ENCODE measurements at places on chromosomes 16 and 17.

- no peak for DNase-seq
Observed at GRCh38 chr16:85264752-85265151, 152.5 kb upstream of the CIBAR2 start.

- no peak for DNase-seq
Observed at GRCh38 chr17:47687748-47688147, 6.2 kb upstream of the TBKBP1 start.

- no peak for DNase-seq
Observed at GRCh38 chr17:49196520-49196919, 13.9 kb downstream of the GNGT2 start.

GRCh38 chr16:66065925-66066324, 300.6 kb upstream of the CDH5 start:
- DNase-seq: no peak

GRCh38 chr17:9308069-9308468, 267.6 kb downstream of the STX8 start:
- DNase-seq: no peak

DNA sequence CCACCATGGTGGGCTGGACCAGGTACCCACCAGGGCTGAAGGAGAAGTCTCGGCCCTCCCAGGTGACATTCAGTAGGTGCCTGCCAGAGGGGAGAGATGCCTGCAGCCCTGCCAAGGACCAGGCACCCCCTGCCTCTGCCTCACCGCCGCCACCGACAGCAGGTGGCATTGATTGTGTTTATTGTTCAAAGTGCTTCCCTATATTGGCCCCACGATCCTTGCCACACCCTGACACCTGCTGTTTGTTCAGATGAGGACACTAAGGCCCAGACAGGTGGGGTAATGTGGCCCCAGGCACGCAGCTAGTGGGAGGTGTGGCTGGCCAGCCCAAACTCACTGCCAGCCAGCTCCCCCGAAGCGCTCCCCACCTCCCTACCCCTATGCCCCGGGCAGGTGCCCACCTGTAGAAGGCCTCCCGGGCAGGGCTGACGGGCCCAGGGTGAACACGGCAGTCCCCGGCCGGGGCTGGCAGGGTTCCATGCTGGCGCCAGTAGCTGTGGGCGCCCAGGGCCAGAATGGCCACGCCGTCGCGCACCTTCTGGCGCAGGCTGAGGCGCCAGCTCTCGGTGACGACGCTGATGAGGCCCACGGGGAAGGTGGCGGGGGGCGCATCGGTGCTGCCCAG, 8.0 kb downstream of the GRIN2C start:
- no peak for DNase-seq

DNA sequence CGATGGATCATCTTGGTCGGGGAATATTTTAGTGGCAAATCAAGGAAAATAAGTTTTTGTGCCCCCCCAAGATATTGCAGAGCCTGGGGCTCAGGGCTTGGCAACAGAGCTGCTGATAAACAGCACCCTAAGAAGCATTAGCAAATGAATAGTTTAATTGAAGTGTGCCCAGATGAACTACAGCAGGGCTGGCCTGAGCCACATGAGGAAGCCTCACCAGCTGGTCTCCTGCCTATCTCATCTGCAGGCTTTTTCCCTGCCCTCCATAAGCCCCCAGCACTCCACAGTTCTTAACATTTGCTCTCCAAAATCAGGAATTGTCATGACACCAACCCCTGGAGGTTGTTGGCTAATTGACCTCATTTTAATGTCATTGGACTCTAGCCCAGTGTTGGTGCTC, 480.2 kb downstream of the HS3ST3B1 start:
- no peak for DNase-seq

DNA sequence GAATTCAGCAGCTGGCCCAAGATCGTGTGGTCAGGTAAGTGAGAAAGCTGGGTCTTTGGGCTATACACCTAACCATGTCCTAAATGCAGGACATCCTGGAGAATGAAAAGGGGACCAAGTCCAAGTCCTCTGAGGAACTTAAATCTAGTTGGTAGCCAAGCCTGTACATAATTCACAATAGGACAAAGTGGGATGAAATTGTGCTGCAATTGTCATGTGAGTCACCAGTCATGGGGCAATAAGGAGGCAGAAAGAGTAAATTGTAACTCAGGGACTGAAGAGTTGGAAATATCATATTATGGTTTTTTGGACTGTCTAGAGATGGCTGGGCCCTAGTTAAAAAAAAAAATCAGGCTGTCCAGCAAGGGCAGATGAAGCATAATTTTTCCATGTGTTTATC, 202.6 kb downstream of the CYLD start:
- no peak for DNase-seq

DNA sequence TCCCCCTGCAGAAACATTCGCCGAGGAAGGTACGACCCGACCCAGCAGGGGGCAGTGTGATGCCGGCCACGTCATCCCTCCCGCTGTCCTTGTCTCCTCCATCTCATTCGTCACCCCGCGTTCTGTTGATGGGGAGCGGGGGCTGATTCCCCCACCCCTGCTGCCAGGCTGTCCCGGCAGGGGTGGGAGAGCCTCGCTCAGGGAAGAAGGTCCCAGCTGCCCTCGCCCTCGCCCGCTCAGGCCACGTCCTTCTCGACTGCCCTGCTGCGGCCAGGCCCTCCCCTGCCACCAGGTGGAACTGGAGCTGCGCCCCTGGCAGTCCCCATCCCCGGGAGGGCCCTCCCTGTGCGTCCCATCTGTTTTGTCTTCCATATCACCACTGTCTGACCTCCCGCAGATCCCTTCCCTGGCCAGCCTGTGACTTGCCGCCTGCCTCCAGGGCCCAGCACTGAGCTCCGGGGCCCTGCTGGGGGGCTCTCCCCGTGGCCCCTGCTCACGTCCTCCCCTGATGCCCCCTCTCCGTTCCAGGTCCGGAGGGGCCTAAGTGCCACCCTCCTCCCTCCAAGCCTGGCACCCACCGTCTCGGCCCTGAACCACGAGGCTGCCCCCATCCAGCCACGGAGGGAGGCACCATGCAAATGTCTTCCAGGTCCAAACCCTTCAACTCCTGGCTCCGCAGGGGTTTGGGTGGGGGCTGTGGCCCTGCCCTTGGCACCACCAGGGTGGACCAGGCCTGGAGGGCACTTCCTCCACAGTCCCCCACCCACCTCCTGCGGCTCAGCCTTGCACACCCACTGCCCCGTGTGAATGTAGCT, 20.6 kb downstream of the ADAM11 start:
- DNase-seq: peak; percentile 91

DNA sequence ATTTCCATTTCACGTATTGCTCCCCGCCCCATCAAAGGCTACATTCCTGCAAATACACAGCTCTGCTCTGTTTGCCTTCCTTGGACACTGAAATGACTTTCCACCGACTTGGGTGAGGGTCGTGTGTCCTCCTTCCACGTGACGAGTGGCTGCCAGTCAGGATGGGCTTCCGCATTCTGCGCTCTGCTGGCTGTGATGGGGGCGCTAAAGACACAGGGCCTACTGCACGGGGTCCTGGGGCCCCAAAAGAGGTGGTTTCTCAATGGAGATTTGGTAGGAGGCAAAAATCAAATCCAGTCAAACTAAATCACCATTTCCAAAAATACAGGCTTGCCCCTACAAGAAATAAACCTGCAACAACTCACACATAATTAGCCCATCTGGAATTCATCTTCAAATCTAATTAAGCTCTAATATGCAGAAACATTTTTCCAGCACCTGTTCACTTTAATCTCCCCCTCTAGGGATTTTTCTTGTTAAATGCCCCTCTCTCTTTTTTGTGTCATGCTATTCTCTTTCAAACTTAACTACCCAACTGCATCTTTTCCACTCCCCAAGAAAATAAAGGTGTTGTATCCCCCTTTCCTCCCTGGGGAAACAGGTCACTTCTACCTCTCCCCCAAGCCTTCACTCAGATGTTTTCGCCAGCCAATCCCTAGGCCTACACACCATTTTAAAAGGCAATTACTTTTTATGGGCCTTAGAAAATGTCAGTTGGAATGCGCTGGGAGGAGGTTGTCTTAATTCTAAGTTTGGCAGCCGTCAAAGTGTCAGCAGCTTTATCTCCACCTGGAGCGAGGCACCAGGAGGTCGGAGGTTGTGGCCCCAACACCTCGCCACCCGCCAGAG, 21.9 kb upstream of the FAAP100 start:
- DNase-seq: no peak

DNA sequence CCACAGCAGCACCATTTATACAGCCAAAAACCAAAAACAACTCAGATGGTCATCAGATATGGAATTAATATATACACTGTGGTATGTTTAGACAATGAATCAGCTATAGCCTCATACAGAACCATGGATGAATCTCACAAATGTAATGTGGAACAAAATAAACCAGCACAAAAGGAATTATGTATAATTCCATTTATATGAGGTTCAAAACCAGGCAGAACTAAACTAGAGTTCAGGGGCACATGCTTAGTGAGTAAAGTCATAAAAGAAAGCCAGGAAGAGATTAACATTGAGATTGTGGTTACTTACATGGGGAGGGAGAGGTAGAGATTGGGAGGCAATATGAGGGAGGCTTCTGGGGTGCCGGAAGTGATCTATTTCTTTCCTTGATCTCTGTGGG, 231.1 kb downstream of the COPRS start:
- DNase-seq: no peak

DNA sequence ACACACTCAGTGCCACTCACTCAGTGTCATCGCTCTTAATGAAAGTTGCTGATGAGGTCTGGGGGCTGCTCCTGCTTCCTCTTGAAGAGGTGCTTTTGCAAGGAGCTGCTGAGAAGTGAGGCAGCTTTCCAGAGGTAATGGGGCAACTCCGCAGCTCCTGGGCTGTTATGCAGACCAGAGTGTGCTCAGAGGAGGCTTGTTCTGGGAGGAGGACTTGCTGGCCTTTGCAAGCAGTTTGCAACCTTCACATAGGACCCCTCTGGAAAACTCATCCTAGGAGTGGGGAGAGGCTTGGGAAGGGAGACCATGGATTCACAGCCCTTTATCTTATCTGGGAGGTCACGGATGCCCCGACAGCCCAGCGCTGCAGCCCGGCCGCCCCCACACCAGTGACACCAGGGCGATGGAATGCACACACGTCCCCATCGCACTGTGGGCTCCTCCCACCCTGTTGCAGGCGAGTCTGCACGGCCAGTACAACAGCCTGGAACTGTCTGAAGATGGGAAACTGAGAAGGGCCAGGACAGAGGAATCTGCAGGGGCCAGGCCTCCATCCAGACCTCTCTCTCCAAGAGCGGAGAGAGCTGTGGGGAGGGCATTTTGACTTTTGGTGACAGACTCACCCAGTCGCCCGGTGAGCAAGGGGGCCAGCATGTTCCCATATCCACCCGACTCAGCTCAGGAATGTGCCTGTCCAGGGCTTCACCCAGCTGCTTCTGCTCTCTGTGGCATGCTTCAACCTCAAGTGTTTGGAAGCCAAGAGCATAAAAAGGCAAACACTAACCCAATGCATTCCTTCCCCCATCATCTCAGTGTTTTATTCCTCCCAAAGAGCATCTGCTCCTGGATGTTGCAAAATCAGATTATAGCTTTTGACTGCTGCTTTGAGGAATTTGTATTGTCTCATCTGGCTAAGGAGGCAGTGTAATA, 78.6 kb upstream of the ZNF469 start:
- no peak for DNase-seq

- no peak for DNase-seq
Observed at GRCh38 chr16:51508490-51509212, 357.6 kb upstream of the SALL1 start.

GRCh38 chr17:6930749-6931148, 65.1 kb upstream of the ALOX12 start:
- no peak for DNase-seq

- DNase-seq: no peak
Observed at GRCh38 chr17:34865716-34866115, 95.5 kb downstream of the CCT6B start.

GRCh38 chr16:28923652-28924398, 1.2 kb downstream of the RABEP2 start:
- DNase-seq: peak; percentile 80

- DNase-seq: no peak
Observed at GRCh38 chr17:511833-512251, 159.2 kb upstream of the RPH3AL start.

GRCh38 chr16:30953511-30954124, 3.9 kb upstream of the SETD1A start:
- peak; percentile 64 for DNase-seq

GRCh38 chr16:56889206-56889605, 24.2 kb downstream of the SLC12A3 start:
- DNase-seq: no peak

DNA sequence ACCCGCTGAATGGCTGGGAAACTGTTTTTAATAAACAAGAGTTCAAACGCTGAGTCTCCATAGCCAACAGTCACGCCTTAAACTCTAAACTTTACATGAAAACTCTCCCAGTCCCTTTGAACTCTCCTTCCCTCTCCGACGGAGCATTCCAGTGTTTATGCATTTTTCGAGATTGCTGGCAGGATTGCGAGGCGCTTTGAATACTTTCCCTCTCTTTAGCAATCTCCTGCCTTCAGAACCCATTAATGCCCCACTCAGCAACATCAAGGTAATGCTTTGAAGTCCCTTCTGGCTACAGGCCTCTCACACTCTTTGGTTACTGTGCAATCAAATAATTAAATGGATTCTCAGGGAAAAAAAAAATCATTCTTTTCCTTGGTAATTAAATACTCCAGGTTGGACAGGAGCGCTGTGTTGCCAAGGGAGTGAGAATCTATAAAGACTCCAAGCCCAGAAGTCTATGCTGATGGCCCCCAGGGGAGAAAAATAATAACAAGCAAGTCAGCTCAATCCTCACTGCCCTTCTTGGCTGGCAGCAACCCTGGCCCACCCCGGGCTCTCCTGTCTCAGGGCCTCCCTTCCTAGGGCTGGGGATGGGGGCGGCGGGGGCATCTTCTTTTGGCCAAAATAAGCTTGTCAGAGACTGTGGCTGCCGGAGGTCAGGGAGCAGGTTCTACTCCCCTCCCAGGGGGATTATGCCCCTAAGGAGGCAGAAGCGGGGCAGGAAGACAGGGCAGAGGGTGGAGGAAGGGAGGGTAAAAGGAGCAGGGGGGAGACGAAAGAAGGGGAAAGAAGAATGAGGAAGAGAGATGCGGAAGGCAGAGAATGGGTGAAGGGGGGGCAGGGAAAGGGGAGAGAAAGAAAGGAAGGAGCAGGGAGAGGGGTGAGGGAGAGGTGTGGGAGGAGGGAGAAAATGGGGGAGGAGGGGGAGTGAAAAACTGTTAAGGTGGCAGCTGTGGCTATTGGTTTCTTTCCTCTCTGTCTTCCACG, 45.2 kb downstream of the AXIN2 start:
- no peak for DNase-seq

DNA sequence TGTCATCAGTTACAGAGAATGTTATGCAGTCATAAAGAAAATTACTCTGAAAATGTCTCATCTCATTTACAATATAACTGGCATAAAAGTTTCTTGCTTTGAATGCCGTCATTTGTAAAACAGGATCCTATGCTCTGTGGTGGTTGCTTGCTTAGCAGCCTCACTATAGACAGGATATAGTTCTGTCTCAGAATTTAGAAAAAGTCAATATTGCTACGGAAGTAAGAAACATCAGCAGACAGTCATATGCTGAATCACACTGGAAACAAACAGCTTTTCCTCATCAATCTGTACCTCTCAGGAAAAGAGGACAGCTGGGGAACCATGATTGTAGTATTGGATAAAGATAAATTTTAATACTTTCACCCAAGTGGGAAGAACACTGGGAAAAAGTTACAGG, 105.5 kb downstream of the MYO1D start:
- no peak for DNase-seq

Measured in GM13976 (cell line).